ENCODE measurements at places on chromosomes 13 and 19.

DNA sequence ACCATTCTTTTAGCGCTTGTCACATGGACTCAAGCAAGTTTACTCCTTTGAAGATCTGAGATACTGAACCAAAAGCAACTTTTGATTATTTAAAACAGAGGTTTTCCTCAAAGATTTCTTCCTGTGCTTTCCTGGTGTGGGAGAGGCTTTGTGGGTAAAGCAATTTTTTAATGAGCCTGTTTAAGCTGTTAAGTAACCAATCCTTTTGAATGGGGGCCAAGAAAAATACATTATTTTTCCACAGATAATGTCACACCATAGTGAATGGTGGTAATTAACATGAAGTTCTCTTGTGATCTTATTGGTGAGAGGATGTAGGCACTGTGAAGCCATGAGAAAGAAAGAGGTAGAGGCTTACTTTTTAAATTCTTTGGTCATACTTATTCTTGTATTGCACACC lies 55.8 kb upstream of the OBI1 start:
- no peak for DNase-seq

- no peak for DNase-seq
Observed at GRCh38 chr13:26538363-26539317, 18.8 kb upstream of the WASF3 start.

DNA sequence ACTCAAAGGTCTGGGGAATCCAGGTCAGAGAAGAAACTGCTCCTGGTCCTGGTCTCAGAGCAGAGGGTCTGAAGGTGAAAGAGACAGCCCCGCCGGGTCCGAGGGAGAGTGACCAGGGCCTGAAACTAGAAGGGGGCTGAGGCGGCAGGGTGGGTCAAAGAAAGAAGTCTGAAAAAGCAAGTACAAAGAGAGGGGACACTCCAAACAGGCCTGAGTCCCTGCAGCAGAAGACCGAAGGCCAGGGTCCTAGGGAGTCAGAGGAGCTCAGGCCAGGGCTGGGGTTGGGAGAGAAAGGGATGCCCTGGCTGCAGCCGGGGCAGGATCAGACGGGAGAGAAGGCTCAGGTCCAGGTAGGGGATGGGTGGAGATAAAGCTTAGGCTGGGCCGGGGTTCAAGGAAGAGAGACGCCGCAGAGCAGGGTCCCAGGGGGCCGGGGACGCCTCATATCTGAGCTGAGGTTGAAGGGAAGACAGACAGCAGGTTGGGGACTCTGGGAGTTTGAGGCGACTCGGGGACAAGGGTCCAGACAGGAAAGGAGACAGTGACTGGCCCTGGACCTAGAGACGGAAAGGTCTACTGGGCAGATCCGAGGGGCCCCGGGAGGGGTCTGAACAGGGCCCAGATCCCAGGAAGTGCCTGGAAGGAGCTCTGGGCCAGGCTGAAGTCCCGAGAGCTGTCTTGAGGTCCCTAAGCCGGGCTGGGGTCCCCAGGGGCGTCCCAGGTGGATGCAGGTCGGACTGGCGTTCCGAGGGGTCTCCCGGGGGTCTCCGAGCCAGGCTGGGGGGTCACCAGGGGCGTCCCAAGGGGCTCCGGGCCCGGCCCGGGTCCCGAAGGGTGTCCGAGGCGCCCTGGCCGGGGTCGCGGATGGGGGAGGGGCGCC lies 795 bp downstream of the MLLT1 start:
- DNase-seq = no peak

DNA sequence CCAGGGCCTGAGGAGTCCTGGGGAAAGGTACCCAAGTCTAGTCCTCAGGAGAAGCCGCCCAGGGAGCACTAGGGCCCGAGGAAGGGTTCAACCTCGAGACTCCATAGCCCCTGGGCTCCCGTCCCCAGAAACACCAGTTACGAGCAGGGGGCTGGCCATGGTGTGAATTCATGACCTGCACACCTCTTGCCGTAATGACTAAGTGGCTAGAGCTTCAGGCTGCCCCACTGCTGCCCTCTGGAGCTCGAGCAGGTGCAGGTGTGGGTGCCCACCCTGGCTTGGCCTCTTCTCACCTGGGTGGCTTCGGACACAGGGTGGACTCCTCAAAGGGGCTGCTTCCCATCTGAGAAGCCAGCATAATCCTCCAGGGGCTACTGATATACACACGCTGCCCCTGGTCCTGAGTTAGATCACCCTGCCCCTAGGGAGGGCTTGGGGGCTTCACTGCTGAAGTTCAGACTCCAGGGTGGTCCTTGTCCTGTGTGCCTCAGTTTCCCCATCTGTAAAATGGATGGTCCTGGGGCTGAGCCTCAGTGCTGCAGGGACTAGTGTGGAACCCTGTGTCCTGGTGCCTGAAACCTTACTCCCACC lies 13.6 kb downstream of the SPC24 start:
- no peak for DNase-seq

GRCh38 chr13:43284162-43284561 lies 260.8 kb downstream of the DNAJC15 start:
- no peak for DNase-seq

DNA sequence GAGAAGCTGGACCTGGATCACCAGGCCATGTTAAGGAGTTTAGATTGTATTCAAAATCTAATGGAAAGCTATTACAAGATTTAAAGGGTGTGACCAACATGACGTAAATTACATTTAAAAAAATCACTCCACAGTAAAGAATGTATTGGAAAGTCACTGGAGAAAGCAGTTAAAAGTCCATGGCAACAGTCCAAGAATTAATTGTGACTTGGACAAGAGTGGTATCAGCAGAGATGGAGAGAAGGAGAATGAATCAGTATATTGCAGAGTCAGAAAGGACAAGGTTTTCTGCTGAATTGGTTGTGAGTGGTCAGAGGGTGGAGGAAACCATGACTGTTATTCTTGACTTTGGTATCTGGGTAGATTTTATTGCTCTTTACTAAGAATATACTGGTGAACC lies 535.1 kb upstream of the SLITRK1 start:
- DNase-seq = no peak

GRCh38 chr13:44148159-44148914 lies 225.3 kb upstream of the SERP2 start:
- no peak for DNase-seq

DNA sequence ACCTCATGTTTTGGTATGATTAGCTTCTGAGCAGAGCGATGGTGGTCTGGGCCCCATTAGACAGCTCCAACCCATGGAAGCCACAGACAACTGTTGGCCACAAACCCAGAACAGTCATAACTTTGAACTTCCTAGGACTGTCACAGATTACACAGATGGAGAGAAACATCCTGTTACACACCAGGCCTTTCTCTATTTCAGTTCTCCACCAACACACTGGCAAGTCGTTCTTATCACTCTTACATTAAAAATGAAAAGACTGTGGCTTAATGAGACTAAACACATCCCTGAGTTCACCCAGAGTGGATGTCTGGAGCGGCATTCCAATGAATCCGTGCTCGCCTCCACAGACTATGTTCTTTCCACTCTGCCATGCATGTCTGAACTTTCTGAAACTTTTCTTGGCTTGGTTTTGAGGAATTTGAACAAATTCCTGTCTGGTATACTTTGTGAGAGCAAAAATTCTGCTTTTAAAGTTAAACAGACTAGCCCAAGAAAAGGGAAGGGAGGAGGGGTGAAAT lies 109.1 kb downstream of the NALCN start:
- DNase-seq = no peak
